ENCODE measurements at places on chromosomes 2 and 18. TPM values are rescaled to one million over a fixed set of nuclear protein-coding genes. Genes with fewer than 3 reads are reported as not detected.

The LGALSL gene
- total RNA-seq, result 14.2 TPM

The GPR155 gene
- 3.8 TPM for total RNA-seq

The UGT1A7 gene
- not detected for total RNA-seq

The SMYD5 gene
- total RNA-seq, result 37.4 TPM

The GKN2 gene
- total RNA-seq, result not detected

The ECEL1 gene
- not detected for total RNA-seq

The DCDC2C gene
- not detected for total RNA-seq

All from HCT116 (cell line).